ENCODE measurements at places on chromosomes 5 and 9.

- DNase-seq, result no peak
- H3K27me3 ChIP-seq, result peaks cover 34% of the 10 kb centered on the region
- peak overlapping the region; percentile 31 for H3K4me3 ChIP-seq
- no peak overlapping the region for H3K27ac ChIP-seq
Measured at GRCh38 chr5:59187857-59188256, 605.0 kb downstream of the RAB3C start.

GRCh38 chr5:5360941-5361520 lies 61.4 kb upstream of the ICE1 start:
- no peaks in the 10 kb centered on the region for H3K4me1 ChIP-seq
- no peak for DNase-seq
- H3K27ac ChIP-seq, result no peak overlapping the region
- no peaks in the 10 kb centered on the region for H3K36me3 ChIP-seq
- no peaks in the 10 kb centered on the region for H3K27me3 ChIP-seq

GRCh38 chr5:52876456-52876855 lies 88.7 kb downstream of the ITGA1 start:
- peaks cover 2% of the 10 kb centered on the region for H3K36me3 ChIP-seq
- no peak overlapping the region for H3K27ac ChIP-seq
- DNase-seq, result no peak
- peaks cover 14% of the 10 kb centered on the region for H3K27me3 ChIP-seq

DNA sequence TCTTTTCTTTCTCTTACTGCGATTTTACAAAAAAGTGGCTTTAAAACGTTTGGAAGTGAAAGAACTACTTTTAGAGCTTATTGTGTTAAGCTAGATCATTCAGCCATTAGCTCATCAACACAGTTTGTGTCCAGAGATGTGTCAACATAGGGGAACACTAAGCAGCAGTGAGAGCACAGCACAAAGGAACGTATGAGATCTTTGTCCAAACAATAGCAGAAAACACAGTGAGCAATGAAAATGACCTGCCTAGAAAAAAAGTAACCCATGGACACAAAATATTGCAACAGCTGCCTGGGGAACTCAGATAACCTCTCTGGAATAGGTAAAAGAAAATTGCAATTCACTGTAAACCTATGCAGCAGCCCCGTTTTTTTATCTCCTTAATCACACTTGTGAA lies 372.5 kb downstream of the ARHGEF28 start:
- H3K27me3 ChIP-seq, result peaks cover 11% of the 10 kb centered on the region
- H3K27ac ChIP-seq, result no peak overlapping the region
- H3K4me3 ChIP-seq, result no peak overlapping the region
- H3K36me3 ChIP-seq, result no peaks in the 10 kb centered on the region
- no peak for DNase-seq
- H3K4me1 ChIP-seq, result no peaks in the 10 kb centered on the region

- H3K4me1 ChIP-seq, result no peaks in the 10 kb centered on the region
- no peaks in the 10 kb centered on the region for H3K36me3 ChIP-seq
- DNase-seq, result no peak
- no peak overlapping the region for H3K4me3 ChIP-seq
- no peak overlapping the region for H3K27ac ChIP-seq
Measured at GRCh38 chr5:78563621-78564020, 85.0 kb downstream of the LHFPL2 start.

- peaks cover 10% of the 10 kb centered on the region for H3K4me1 ChIP-seq
- no peak overlapping the region for H3K4me3 ChIP-seq
- no peak for DNase-seq
- no peak overlapping the region for H3K27ac ChIP-seq
- peaks cover 13% of the 10 kb centered on the region for H3K27me3 ChIP-seq
- H3K36me3 ChIP-seq, result no peaks in the 10 kb centered on the region
Measured at GRCh38 chr5:135211083-135211790, 177.2 kb upstream of the PITX1 start.

- peaks cover 26% of the 10 kb centered on the region for H3K4me1 ChIP-seq
- H3K4me3 ChIP-seq, result no peak overlapping the region
- DNase-seq, result no peak
Measured at GRCh38 chr5:159405611-159406031, 75.3 kb upstream of the IL12B start.

All from activated T-cell treated with anti-CD3 and anti-CD28 coated beads, Interleukin-2, amount 50 U/mL, for 72 hours (primary cell).